ENCODE measurements at places on chromosomes 12 and 14.

DNA sequence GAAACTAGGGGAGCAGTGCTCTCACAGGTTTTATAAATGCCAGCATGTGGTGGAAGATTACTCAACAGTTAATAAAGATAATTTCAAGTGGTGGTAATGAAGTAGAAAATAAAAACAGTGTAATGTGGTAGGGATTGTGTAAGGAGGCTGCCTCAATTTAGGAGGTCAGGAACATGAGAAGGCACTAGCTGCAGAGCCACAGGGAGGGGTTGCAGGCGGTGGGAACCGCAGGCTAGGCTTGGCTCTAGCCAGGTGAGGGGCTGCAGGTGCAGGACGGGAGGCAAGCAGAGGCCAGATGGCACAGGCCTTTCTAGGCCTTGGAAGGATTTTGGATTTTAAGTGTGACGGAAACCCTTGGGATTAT, 768 bp downstream of the METTL25 start:
- H3K36me3 ChIP-seq, result peaks cover 7% of the 10 kb centered on the region
- peaks cover 34% of the 10 kb centered on the region for H3K4me1 ChIP-seq
- H3K4me3 ChIP-seq, result peak overlapping the region; percentile 87
- no peaks in the 10 kb centered on the region for H3K27me3 ChIP-seq

DNA sequence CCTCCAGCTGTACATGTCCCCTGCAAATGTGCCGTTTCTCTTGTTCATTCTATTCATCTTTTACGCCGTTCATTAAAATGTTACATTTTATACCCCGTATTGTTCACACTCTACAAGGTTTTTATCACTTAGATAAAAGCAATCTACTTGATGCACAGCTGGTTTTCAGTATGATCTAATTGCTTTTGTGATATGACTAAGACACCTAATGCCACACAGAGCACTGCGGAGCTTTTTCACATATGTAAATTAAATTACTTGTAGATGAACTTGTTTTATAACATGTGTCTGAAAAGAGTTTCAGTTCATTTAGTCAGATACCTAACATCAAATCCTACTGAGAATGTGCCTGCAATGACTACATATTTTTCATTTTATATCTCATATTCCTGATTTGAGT, 40.9 kb upstream of the RERGL start:
- H3K4me1 ChIP-seq, result no peaks in the 10 kb centered on the region
- no peak overlapping the region for H3K27ac ChIP-seq
- DNase-seq, result no peak
- H3K27me3 ChIP-seq, result no peaks in the 10 kb centered on the region
- H3K36me3 ChIP-seq, result no peaks in the 10 kb centered on the region

DNA sequence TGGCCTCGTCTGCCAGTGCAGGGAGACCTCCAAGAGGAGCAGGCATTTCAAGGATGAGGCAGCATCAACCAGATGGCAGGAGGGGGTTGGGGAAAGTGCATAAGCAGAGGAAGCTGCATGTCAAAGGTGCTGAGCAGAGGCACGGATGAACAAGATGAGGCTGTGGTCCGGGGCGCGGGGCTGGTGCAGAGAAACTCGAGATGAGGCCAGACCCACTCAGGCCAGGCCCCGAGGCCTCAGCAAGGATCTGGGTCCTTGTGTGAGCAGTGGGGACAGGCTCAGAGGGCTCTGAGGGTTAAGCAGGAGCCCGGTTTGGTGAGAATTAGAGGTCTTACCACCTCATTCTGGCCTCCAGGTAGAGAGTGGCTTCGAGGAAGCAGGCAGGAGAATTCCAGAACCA, 98.8 kb downstream of the DICER1 start:
- no peak for DNase-seq
- H3K4me3 ChIP-seq, result no peak overlapping the region
- no peaks in the 10 kb centered on the region for H3K27me3 ChIP-seq
- no peaks in the 10 kb centered on the region for H3K4me1 ChIP-seq

GRCh38 chr12:18145924-18146323, 55.9 kb upstream of the RERGL start:
- H3K36me3 ChIP-seq, result no peaks in the 10 kb centered on the region
- DNase-seq, result no peak
- H3K27ac ChIP-seq, result no peak overlapping the region

- no peak overlapping the region for H3K27ac ChIP-seq
- DNase-seq, result no peak
- H3K27me3 ChIP-seq, result peaks cover 4% of the 10 kb centered on the region
- H3K4me3 ChIP-seq, result no peak overlapping the region
Observed at GRCh38 chr14:23589606-23590005, 11.0 kb upstream of the JPH4 start.

- H3K36me3 ChIP-seq, result no peaks in the 10 kb centered on the region
- H3K27me3 ChIP-seq, result no peaks in the 10 kb centered on the region
- DNase-seq, result no peak
- no peak overlapping the region for H3K4me3 ChIP-seq
- no peaks in the 10 kb centered on the region for H3K4me1 ChIP-seq
- no peak overlapping the region for H3K27ac ChIP-seq
Observed at GRCh38 chr14:82854901-82855300, 1321.2 kb upstream of the SEL1L start.

- H3K27ac ChIP-seq, result no peak overlapping the region
- no peak overlapping the region for H3K4me3 ChIP-seq
- no peaks in the 10 kb centered on the region for H3K27me3 ChIP-seq
Observed at GRCh38 chr12:18979401-18980126, 150.0 kb upstream of the PLEKHA5 start.

DNA sequence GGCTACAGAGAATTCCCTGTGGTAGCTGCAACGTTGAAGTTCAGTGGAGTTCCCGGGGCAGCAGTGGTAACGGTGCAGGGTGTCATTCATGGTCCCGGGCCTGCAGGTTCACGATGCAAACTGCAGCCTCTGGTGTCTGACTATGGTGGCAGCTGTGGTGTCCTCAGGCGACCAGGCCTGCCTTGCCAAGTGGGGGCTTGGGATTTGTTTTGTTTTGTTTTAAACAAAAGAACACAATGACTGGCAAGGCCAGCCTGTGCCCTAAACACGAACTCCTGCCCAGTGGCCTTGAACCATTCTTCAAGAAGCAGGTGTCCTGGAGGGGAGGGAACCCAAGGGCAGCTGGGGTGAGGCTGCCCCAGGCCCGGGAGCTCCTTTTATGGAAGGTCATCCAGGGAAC, 48.5 kb downstream of the LRRC74A start:
- peaks cover 2% of the 10 kb centered on the region for H3K4me1 ChIP-seq
- peaks cover 4% of the 10 kb centered on the region for H3K27me3 ChIP-seq
- no peaks in the 10 kb centered on the region for H3K36me3 ChIP-seq

DNA sequence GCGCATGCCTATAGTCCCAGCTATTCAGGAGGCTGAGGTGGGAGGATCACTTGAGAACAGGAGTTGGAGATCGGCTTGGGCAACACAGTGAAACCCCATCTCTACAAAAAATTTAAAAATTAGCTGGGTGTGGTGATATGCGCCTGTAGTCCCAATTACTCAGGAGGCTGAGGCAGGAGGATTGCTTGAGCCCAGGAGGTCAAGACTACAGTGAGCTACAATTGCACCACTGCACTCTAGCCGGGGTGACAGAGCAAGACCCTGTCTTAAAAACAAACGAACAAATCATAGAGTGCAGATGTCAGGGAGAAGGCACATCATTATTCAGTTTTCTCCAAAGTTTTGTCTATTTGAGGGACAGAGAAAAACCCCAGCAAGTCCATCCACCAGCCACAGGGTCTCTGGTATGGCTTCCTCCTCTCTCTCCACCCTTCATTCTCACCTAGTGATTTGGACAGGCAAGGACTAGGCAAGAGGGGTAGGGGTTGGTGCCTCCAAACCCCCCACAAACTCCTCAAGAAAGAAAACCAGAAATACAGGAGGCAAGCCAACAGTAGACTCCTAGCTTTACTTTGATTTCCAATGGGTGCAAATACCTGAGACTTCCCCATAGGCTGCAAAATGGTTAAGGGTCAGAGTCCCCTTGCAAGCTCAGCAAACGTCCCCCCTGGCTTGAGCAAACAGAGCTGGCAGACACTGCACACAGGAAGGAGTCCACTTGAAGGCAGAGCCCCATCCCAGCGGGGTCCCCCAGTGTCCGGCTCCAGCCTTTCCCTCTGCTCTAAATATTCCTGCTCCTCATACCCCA, 26.5 kb upstream of the RPLP0 start:
- no peak overlapping the region for H3K4me3 ChIP-seq
- H3K4me1 ChIP-seq, result peaks cover 87% of the 10 kb centered on the region
- DNase-seq, result no peak
- H3K36me3 ChIP-seq, result peaks cover 24% of the 10 kb centered on the region
- no peaks in the 10 kb centered on the region for H3K27me3 ChIP-seq
- H3K27ac ChIP-seq, result no peak overlapping the region

DNA sequence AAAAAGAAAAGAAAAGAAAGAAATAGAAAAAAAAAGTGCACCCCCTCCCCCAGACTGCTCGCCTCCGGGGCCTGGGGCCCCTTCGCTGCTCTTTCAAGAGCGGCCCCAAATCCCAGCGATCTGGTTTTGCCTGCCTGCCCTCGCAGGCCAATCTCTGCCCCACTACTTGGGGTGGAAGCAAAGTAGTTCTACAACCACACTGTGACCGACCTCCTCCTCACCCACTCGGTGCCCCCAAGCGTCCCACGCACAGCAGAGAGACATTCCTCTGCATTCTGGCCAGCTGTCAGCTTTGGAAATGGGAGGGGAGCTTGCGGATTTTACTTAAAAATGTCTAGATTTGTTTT, 2.4 kb upstream of the TBX3 start:
- no peak for DNase-seq
- H3K4me3 ChIP-seq, result no peak overlapping the region
- H3K27me3 ChIP-seq, result peaks cover 37% of the 10 kb centered on the region
- peaks cover 20% of the 10 kb centered on the region for H3K4me1 ChIP-seq

DNA sequence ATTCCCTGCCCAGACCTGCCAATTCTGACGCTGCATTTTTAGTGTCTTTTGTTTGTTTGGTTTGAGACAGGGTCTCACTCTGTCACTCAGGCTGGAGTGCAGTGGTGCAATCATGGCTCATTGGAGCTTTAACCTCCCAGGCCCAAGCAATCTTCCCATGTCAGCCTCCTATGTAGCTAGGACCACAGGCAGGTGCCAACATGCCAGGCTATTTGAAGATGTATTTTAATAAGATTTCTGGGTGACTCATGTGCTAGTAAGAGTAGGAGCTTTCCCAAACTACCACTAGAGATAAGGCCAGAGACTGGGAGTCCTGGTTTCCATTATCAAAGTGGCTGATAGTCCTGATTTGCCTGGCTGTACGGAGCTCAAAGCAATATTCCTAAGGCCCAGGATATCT, 693.3 kb downstream of the MED13L start:
- no peak overlapping the region for H3K4me3 ChIP-seq
- no peak for DNase-seq
- H3K27me3 ChIP-seq, result peaks cover 3% of the 10 kb centered on the region
- no peaks in the 10 kb centered on the region for H3K4me1 ChIP-seq
- H3K27ac ChIP-seq, result no peak overlapping the region

DNA sequence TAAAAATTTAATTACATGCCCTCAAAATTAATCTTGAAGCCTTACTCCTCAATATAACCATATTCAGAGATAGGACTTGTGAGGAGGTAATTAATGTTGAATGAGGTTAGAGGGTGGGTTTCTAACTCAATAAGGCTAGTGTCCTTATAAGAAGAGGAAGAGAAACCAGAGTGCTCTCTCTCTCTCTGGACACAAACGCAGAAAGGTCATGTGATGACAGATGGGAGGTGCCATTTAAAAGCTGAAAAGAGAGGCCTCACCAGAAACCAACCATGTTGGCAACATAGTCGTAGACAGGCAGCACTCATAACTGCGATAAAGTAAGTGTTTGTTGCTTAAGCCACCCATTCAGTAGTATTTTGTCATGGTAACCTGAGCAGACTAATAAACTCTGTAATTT, 378.5 kb upstream of the LMO3 start:
- DNase-seq, result no peak
- no peaks in the 10 kb centered on the region for H3K27me3 ChIP-seq
- no peak overlapping the region for H3K4me3 ChIP-seq
- no peaks in the 10 kb centered on the region for H3K4me1 ChIP-seq

DNA sequence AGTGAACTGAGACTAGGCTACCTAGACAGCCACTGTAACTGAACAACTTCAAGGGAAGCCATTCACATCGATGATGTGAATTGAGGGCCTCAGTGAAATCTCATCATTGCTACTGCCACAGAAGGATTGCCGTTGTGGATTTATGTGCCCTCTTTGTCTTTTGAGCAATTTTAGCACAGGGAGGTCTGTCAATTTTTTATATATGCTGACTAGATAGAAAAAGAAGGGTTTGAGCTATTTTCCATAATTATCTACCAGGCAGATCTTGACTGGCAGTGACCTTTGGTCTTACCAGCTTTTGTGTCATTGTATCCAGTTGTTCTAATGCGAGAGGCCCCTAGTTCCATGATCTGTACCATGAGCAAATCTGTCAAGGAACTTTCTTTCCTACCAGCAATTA, 179.4 kb downstream of the ERC1 start:
- DNase-seq, result no peak
- no peak overlapping the region for H3K27ac ChIP-seq
- no peak overlapping the region for H3K4me3 ChIP-seq
- H3K27me3 ChIP-seq, result no peaks in the 10 kb centered on the region

DNA sequence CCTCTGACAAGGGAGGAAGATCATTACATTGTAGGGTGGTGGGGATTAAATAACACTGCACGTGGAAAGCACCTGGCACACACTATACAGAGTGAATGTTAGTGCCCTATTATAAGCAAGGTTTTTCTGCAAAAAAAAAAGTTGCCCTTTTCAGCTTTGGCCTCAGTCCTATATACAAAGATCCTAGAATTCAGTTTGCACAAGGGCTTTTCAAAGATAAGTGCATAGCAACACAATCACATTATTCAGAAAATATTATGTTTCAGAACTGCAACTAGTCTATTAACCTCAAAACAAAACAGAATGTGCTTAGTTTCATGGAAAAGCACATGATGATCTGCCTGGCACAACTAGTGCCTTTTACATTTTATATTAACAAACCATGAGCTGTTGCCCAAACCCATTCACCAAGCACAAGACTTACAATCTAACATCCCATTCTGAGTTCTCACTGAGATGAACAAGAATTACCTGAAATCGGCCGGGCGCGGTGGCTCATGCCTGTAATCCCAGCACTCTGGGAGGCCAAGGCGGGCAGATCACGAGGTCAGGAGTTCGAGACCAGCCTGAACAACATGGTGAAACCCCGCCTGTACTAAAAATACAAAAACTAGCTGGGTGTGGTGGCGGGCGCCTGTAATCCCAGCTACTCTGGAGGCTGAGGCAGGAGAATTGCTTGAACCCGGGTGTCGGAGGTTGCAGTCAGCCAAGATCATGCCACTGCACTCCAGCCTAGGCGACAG, 1.8 kb downstream of the TM7SF3 start:
- DNase-seq, result peak; percentile 58
- peak overlapping the region; percentile 28 for H3K27ac ChIP-seq
- no peaks in the 10 kb centered on the region for H3K27me3 ChIP-seq
- H3K4me3 ChIP-seq, result peak overlapping the region; percentile 95
- H3K36me3 ChIP-seq, result no peaks in the 10 kb centered on the region

DNA sequence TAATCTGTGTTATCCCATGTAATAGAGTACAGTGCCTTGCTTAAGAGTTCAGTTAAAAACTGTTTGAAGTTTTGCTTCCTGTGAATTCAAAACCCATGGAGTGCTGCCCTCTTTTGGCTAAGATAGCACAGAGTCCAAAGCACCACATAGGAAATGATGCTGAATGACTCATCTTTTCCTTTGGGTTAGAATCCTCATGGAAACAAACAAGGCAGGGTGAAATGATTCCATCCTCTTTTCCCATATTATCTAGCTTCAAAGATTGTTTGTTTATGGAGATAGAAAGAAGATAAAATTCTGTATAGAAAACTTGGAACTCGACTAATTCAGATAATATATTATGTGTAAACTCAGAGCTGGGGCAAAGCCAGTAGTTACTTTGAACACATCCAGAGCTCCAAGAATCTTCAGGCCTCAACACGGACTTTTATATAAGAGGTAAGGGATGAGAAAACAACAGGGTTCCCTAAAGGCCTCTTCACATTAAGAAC, 87.4 kb downstream of the OTOGL start:
- DNase-seq, result no peak
- no peaks in the 10 kb centered on the region for H3K27me3 ChIP-seq
- H3K4me1 ChIP-seq, result peaks cover 11% of the 10 kb centered on the region
- no peak overlapping the region for H3K4me3 ChIP-seq
- no peaks in the 10 kb centered on the region for H3K36me3 ChIP-seq
- H3K27ac ChIP-seq, result peak overlapping the region; percentile 56
